ENCODE measurements at places on chromosomes 2 and 18. TPM values are rescaled to one million over a fixed set of nuclear protein-coding genes. Genes with fewer than 3 reads are reported as not detected.

DNA sequence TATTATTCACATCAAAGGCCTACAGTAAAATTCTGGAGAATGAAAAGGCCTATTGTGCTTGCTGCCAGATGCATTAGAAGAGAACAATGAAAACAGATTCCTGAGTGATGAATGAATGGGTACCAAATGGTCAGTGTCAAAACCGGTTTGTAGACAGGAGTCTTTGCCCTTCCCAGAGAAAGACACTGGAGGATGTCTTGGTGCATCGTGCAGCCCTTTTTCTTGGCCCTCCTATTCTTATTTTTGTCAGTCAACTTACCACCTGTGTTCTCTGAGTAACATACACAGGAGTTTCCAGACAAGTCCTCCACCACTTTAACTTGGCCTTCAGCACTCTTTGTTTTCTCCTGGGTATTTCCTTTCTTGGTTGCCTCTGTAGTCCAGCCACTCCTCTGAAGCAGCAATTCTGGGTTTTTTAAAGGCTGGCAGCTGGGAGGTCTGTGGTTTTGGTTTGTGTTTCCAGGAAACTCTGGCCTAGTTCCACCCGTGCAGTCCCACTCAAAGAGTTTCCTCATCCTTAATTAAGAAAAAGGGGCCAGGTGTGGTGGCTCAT is 29.4 kb downstream of the PSTPIP2 start:
- H3K27ac ChIP-seq: peak overlapping the region; percentile 12
- H3K4me1 ChIP-seq: peaks cover 5% of the 10 kb centered on the region
- H3K4me3 ChIP-seq: no peak overlapping the region
- DNase-seq: no peak
- no peaks in the 10 kb centered on the region for H3K27me3 ChIP-seq
- no peaks in the 10 kb centered on the region for H3K36me3 ChIP-seq

GRCh38 chr18:54835944-54836343 is 7.7 kb downstream of the RAB27B start:
- no peaks in the 10 kb centered on the region for H3K4me1 ChIP-seq
- H3K4me3 ChIP-seq: no peak overlapping the region
- H3K27ac ChIP-seq: no peak overlapping the region
- DNase-seq: no peak
- no peaks in the 10 kb centered on the region for H3K36me3 ChIP-seq

The SLC11A1 gene
- total RNA-seq: 0.72 TPM

DNA sequence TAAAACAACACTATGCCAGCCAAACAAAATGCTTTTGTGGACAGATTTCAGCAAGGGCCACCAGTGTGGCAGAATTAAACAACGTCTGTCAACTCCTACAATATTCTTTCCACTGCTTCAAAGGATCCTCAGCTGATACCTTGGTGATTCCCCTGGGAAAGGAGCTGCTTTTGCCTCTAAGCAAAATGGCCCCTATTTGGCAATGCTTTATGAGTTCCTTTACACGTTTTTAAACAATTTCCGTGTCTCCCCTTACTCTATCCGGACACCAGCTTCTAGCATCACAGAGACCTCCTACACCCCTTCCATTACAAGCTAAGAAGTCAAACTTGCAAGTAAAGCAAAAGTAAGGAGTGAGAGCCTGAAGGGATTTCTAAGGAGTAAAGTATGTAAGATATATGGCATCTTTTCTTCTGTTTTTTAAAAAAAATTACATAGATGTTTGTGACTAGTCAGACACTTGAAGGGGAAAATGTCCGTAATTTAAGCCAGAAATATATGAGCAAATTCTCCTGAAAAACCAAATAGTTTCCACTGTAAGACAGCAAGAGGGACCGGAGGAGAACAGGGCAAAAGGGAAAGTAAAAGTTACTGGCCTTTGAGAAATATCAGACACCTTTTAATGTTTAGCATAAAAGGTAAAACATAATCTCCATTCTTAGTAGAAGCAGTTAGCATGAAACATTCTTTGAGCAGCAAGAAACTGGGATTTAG is 1.9 kb downstream of the SOS1 start:
- H3K4me3 ChIP-seq: peak overlapping the region; percentile 72
- no peaks in the 10 kb centered on the region for H3K36me3 ChIP-seq
- peak; percentile 8 for DNase-seq
- H3K27ac ChIP-seq: peak overlapping the region; percentile 97
- H3K4me1 ChIP-seq: peaks cover 37% of the 10 kb centered on the region

- H3K36me3 ChIP-seq: no peaks in the 10 kb centered on the region
- no peak overlapping the region for H3K27ac ChIP-seq
- no peaks in the 10 kb centered on the region for H3K4me1 ChIP-seq
- DNase-seq: no peak
- no peaks in the 10 kb centered on the region for H3K27me3 ChIP-seq
- no peak overlapping the region for H3K4me3 ChIP-seq
Observed at GRCh38 chr2:142218471-142218870, 87.7 kb upstream of the LRP1B start.

The RUFY4 gene
- 0.10 TPM for total RNA-seq

DNA sequence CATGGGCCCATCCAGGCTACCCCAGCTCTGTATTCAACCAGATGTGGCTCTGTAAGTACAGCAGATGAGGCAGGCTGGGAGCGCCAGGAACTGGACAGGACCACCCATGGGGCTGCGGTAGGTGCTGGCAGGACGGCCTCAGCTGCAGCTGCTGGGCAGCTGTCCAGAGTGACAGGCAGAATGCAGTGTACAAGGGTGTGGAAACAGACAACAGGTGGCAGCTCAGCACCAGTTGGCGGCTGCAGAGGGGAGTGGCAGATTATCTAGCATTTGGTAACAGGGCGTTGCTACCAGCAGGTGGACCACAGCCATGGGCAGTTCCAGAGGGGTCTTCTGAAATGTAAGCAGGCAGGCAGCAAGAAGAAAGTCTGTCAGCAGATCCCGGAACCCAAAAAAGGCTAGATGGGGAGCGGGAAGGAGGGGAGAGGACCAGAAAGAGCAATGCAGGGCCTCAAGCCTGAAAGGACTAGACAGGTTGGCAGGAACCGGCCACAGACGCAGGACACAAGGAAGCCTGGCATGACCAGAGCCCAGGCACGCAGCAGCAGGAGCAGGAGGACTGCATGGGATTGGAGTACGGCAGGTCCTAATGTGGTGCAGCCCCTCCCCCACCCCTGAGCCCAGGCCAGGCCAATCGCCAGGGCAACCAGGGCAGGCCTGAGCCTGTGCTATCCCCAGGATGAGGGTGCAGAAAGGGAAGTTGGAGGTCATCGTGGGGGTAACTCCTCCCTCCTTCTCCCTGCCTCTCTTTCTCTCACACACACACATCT is 24.7 kb downstream of the PKDCC start:
- no peaks in the 10 kb centered on the region for H3K36me3 ChIP-seq
- no peaks in the 10 kb centered on the region for H3K27me3 ChIP-seq
- H3K27ac ChIP-seq: peak overlapping the region; percentile 43
- peaks cover 15% of the 10 kb centered on the region for H3K4me1 ChIP-seq
- H3K4me3 ChIP-seq: no peak overlapping the region

DNA sequence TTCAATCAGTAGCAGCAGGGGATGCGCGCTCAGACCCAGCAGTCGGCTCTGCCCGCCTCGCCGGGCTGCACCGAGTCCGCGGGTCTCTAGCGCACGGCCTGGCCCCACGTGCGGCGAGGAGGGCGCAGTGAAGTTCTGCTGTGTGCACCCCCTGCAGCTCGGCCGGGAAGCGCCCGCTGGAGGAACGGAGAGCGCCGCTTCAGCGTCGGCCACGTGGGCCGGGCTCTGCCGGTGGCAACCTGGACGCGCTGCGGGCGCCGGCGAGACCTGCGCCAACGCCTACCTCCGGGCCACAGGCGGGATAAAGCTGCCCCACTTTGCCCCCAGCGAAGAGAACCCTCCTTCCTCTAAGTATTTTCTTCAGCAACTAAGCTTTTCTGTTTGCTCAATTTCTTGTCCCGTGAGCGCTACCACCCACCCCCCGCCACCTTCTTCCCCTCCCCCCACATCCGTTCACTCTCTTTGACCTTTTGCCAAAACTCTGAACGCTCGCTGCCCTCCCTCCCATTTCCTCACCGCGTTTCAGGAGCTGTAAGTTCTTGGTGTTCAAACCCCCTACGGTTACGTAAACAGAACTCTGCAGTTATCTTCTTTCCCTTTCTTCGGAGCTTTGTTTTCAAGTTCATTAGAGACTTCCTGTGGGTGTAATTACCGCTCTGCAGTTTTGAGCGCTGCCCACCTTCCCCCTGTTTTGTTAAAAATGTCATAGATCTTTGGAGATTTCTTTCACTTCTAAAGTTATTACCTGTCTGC is 42.6 kb upstream of the EDAR start:
- no peaks in the 10 kb centered on the region for H3K36me3 ChIP-seq
- H3K4me1 ChIP-seq: peaks cover 9% of the 10 kb centered on the region
- H3K27me3 ChIP-seq: no peaks in the 10 kb centered on the region
- peak overlapping the region; percentile 34 for H3K4me3 ChIP-seq

The SP9 gene
- not detected for total RNA-seq

DNA sequence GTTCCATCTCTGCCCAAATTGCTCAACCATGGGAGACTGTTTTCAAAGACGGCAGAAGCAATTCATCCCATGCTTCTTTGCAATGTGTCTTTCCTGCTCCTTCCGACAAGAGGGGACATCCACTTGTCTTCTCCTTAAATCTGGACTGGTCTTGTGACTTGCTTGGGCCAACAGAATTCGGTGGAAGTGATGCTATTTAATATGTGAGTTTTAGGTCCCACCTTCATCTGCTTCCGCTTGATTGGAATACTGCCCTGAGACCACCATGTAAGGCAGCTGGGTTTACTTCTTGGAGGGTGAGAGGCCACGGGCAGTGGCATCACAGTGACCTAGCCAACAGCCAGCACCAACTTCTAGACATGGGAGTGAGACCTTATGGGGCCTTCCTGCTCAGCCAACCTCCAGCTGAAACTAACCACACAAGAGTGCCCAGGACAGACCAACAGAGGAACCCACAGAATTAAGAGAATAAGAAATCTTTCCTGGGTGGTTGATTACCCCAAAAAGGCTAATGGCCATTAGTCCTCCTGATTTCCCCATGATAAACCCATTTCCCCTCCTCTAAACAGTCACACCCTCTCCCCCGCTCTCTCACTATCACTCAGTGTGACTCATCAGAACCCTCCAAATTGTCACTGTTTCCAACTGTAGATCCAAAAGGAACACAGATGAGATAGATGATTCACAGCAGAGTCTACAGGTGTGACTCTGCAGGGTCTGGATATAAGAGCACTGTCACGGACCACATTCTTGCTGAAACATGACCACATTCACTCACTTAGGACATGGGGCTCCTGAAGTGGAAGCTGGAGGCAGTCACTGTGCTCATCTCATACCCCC is 16.2 kb upstream of the RHOB start:
- no peaks in the 10 kb centered on the region for H3K36me3 ChIP-seq
- H3K27me3 ChIP-seq: no peaks in the 10 kb centered on the region
- H3K4me3 ChIP-seq: no peak overlapping the region

GRCh38 chr2:10576456-10576855 is 113.3 kb downstream of the NOL10 start:
- DNase-seq: no peak
- H3K27me3 ChIP-seq: no peaks in the 10 kb centered on the region
- no peak overlapping the region for H3K4me3 ChIP-seq
- no peaks in the 10 kb centered on the region for H3K4me1 ChIP-seq

DNA sequence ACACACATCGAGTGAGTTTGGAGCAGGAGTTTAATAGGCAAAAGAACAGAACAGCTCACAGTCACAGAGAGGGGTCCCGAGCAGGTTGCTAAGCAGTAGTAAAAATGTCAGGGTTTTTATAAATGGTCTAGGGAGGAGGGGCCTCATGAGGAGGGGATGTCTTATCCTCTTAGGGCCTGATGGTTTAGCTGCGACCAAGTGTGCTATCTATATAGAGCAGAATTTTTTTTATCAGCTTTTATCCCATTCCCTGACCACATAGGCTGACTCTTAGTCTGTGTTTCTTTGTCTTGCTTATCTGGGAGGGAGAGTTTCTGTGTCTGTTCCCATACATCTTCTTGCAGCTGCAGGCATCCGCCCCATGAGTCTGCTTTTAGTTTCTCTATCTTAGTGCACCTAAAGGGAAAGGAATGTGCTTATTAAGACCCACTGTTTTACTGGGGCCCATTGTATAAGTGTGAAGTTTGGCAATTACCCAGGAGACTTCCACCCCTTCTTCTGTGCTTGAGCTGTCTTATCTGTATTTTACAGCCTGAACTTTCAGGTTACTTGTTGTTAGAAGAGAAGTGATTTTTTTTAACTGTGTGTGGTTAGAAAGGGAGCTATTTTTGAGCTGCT is 30.4 kb upstream of the GMCL1 start:
- no peaks in the 10 kb centered on the region for H3K36me3 ChIP-seq
- DNase-seq: peak; percentile 77
- peak overlapping the region; percentile 18 for H3K4me3 ChIP-seq
- H3K4me1 ChIP-seq: peaks cover 53% of the 10 kb centered on the region
- peak overlapping the region; percentile 97 for H3K27ac ChIP-seq
- H3K27me3 ChIP-seq: no peaks in the 10 kb centered on the region

DNA sequence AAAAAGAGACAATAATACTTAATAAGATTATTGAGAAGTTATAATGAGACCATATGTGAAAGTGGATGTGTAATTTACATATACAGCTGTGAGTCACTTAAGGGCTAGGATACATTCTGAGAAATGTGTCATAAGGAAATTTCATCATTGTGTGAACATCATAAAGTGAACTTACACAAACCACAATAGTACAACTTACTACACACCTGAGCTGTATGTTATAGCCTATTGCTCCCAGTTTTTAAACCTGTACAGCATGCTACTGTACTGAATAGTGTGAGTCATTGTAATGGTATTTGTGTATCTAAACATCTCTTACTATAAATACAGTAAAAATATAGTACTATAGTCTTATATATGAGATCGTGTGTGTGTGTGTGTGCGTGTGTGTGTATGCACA is 1420.3 kb upstream of the PIK3C3 start:
- no peak overlapping the region for H3K4me3 ChIP-seq
- no peak for DNase-seq
- H3K36me3 ChIP-seq: no peaks in the 10 kb centered on the region
- no peaks in the 10 kb centered on the region for H3K27me3 ChIP-seq

GRCh38 chr2:228690681-228691080 is 509.2 kb upstream of the SPHKAP start:
- DNase-seq: no peak
- no peaks in the 10 kb centered on the region for H3K4me1 ChIP-seq
- H3K36me3 ChIP-seq: no peaks in the 10 kb centered on the region
- H3K27me3 ChIP-seq: no peaks in the 10 kb centered on the region
